ENCODE measurements at places on chromosomes 7 and 10.
A peak's percentile ranks its signal among the peaks of the same experiment; 100 is the strongest.

DNA sequence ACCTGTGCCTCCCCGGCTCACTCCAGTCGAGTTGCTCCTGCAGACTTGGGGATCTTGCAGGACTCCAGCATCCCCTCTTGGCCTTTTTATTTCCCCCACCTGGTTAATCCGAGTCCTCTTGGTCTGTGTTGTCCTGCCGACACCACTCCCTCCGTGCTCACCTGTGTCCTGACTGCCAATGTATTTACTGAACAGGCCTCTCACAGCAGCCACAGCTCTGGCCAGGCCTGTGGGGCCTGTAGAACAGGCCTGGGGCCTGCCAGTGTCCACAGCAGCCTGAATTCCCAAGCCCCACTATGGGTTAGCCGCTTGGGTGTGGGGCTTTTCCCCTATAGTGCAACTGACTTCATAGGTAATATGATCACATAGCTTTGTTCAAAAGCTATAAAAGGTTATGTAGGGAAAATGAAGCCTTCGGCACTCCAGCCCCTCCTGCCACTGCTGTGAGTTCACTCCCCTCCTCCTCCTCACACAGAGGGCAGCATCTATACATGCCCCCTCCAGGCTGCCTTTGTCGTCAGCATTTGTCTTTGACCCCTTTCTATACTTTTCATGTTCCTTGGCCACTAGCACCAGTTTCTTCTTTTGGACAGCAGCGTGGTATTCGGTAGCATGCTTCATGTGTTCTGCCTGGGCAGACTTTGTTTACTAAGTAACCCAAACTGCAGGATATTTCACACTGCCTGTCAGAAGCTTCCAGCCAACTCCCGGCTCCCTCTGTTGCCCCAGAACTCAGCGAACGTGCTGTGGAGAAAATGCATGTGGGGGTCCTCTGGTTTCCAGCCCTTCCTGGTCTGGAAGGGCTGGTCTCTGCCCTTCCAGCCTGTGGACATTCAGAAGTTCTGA, 46.1 kb downstream of the ZNF467 start:
- no peak for DNase-seq

DNA sequence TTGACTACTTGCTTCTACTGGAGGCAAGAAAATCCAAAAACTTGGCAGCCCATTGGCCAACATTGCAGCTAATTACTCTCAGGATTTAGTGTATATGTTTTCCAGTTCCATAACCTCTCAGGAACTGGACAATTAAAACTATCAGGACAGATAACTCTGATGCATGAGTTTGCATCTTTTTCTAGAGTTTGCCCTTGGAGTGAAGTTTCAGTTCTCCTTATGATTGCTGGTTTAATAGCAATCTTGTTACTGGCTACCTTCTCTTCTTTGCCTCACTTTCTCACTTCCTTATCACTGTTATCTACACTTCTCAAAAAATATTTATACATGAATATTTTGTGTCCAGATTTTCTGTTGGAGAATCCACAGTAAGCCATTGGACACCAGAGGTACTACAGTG, 735.9 kb downstream of the PCDH15 start:
- DNase-seq: no peak

GRCh38 chr10:125060826-125061556, 99.4 kb downstream of the CTBP2 start:
- DNase-seq: peak; percentile 91

- DNase-seq: peak; percentile 56
These were observed 517 bp downstream of the ITGB1 start for GRCh38 chr10:32957341-32958084.

DNA sequence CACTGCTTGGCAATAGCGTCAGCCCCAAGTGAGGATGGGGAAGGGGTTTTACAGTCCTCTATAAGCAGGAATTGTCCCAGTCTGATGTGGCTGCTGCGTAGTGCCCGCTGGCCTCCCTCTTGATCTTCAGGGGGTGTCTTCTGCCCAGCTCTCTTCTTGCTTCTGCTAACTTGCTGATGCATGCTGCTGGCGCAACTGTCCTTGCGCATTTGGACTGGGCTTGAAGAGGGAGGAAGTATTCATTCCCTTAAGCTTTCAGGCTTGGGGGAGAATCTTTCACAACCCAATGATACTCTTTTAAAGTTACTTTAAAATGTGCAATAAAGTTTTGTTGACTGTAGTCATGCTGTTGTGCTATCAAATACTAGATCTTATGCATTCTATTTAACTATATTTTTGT, 10.3 kb downstream of the GALNT11 start:
- DNase-seq: no peak

DNA sequence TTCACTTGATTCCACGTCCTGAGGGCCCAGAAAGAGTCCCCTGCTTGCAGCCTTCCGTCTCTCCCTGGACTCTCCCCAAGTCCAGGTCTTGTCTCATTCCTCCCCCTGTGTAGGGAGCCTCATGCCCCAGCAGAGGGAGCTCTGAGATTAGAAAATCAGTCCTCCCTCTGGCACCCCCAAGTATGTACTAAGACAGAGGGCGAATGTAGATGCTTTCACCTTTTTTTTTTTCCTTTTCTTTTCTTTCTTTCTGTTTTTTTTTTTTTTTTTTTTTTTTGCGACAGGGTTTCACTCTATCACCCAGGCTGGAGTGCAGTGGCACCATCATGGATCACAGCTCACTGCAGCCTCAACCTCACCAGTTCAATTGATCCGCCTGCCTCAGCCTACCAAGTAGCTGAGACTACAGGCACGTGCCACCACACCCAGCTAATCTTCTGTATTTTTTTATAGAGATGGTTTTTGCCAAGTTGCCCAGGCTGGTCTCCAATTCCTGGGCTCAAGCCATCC, 10.3 kb downstream of the SFXN3 start:
- DNase-seq: peak; percentile 91

- no peak for DNase-seq
These were observed 151.3 kb downstream of the HGF start for GRCh38 chr7:81618396-81619014.

- no peak for DNase-seq
These were observed 4.6 kb downstream of the GRID2IP start for GRCh38 chr7:6546498-6547251.

DNA sequence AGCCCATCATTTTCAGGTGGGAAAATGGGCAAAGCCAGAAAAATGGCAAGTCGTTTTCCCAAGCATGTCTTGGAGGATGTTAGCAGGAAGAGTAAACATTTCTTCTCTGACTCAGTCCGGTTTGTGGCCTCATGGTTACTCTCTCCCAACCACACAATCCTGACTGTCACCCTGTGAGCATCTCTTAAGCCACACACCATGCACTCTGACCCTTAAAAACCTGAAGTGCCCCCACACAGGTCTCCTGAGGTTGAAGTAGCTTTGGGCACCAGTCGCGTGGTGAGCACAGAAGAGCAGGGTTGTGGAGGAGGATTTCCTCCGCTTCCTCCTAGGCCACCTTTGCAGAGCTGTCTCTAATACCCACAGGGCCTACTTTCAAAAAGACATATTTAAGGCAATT, 387.3 kb upstream of the NPVF start:
- no peak for DNase-seq

DNA sequence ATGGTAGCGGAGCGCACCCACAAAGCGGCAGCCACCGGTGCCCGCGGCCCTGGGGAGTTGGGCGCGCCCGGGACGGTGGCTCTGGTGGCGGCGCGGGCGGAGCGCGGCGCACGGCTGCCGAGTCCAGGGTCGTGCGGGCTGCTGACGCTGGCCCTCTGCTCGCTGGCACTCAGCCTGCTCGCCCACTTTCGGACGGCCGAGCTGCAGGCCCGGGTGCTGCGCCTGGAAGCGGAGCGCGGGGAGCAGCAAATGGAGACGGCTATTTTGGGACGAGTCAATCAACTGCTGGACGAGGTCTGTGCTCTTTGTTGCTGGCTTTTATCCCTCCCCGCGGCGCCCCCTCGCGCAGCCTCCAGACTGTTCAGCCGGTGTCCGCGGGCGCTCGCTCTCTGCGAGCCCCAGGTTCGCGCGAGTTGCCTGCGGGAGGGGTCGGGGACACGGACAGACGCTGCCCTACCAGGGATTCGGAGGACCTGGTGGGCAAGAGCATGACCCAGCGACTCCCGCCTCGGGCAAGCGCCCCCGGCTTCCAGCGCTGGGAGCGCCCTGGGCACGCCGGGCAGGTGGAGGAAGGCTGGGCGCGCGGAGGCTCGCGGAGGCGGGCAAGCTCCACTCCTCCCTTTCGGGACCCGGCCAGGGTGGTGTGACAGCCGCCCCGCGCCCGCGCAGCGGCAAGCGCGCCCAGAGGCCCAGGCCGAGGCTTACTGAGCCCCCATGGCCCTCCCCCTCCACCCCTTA, 887 bp downstream of the COL13A1 start:
- no peak for DNase-seq

DNA sequence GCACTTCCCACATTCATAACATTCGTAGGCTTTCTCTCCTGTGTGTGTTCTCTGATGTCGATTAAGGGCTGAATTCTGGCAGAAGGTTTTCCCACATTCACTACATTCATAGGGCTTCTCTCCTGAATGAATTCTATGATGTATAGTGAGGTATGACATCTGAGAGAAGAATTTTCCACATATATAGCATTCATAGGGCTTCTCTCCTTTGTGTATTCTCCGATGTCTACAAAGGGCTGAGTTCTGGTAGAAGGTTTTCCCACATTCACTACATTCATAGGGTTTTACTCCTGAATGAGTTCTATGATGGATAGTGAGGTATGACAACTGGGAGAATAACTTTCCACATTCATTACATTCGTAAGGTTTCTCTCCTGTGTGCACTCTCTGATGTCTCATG, 15.6 kb downstream of the ZNF12 start:
- DNase-seq: no peak

- DNase-seq: no peak
These were observed 189.7 kb downstream of the GRM3 start for GRCh38 chr7:86833360-86833759.

DNA sequence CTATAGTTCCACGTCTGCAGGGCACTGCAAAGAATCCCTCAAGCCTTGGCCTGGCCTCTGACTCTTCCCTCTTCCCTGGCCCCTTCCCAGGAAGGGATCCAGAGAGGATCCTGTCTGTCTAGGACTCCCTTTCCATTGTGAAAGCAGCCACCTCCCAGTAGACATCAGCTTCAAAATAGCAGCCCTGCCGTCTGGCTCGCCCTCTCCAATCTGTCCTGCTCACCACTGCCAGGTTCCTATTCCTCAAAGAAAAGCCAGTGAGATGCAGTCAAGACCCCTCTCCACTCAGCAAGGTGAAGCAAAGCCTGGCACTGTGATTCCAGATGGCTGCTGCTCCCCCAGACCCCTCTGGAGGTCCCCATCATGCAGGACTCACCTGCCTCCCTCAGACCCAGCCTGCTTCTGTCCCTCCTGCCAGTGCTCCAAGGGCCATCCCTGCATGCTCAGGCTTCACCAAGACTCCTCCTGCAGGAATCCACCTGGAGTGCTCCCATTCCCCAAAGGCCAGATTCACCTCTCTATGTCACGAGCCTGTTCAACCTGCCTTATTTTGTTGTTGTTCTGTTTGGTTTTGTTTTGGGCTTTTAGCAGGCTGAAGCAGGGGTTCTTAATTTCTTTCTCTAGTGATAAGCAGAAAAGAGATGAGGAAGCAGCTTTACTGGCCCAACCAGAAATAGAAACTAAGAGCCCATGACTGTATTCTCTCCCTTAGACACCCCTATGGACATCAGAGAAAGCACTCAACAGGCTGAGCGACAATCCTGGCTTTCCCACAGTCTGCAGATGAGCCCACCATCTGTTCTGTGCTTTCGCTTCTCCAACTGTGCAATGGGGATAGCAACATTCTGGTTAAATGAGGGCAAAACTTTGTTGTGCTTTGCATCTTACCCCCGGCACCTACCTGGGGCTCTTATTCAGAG, 305.1 kb downstream of the GRID1 start:
- DNase-seq: peak; percentile 38

DNA sequence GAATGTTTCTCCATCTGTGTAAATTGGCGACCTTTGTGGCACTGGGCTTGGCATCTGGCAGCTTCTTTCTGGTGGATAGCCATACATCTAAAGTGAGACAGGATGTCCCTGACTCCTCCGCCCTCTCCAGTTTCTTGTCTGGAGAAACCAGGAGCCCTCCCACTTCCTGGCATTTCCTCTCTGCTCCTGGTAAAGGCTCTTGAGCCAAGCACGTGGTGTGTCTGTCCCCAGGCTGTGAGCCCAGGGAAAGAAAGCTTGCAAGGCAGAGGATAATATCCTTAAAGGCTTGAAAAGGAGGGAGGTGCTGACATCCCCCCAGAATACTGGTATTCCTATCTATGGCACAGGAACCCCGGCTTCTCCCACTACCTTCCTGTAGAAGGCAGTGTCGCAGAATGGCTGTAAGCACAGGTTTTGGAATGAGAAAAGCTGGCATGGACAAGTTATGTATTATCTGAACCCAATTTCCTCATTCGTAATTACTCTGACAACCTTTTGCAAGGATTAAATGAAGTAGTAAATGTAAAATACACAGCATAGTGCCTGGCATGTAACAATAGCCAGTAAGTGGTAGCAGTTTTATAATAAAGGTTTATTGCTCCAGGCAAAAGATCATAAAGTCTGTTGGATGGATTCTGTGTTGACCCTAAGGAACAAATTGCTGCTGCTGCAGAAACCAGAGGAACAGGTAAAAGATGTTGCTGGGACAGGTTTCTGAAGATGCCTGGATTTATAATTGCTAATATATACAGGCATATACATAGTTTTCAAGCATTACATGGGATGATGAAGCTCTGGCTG, 11.8 kb upstream of the ACSL5 start:
- peak; percentile 21 for DNase-seq

- peak; percentile 52 for DNase-seq
These were observed at the start of gene NT5C3A for GRCh38 chr7:33062023-33062781. Gene NT5C3A, minus strand, starts transcription at chr7:33062776. Its CDS starts 71 bp downstream, at chr7:33062705.

DNA sequence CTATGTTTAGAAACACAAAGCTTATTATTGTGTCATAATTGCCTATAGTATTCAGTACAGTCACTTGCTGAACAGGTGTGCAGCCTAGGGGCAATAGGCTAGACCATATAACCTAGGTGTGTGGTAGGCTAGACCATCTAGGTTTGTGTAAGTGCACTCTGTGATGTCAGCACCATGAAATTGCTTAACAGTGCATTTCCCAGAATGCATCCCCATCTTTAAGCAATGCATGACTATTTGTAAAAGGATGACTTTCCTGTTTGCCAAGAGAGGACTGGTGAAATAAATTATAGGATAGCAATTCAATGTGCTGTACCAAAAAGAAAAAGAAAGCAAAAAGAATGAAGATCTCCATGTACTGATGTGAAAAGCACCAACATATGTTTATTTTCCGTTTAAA, 288.7 kb upstream of the AUTS2 start:
- no peak for DNase-seq

DNA sequence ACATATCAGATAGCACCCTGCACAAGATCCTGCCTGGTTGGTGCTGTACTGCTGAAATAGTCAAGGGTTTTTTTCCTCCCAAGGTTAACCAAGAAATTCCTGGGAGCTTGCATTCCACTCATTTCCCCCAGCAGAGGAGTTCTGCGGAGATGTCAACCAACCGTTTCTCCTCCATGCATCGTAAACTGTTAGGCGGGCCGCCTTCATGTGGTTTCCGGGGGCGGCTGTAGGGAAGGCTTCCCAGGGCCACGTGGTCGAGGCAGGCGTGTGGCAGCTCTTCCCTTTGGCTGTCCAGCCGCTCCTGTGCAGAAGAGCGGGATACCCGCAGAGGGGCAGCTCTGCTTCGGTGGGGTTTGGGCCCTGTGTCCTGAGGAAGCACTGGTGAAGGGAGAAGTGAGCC, 113.7 kb downstream of the RGS10 start:
- DNase-seq: no peak

All from Ammon's horn (tissue), 1 donor.